ENCODE measurements at places on chromosomes 3 and 15.

DNA sequence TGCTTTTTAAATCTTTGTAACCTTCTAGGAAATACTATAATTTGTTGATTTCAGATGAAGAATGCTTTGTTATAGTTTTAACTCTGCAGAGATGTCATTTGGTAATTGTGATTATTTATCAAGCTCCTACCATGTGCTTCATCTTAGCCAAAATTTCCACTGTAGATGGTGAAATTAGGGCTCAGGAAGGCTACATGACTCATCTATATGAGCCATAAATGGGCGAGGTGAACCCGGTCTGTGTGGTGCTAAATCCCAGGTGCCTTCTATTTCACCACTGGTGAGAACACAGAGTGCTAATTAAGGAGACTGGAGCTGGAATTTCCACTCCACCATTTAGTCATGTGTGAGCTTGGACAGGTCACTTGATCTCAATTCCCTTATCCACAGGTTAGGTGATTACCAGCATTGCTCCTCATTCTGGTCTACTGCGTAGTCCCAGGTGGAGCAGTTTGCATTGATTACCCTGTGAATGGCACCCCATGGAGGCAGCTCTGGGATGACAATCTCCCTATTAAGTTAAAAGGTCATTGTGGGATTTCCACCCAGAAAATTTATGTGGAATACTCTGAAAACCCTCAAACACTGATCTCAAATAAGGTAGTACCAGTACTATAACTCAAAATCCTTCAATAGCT lies 2.8 kb upstream of the CCR3 start:
- no peak for DNase-seq

DNA sequence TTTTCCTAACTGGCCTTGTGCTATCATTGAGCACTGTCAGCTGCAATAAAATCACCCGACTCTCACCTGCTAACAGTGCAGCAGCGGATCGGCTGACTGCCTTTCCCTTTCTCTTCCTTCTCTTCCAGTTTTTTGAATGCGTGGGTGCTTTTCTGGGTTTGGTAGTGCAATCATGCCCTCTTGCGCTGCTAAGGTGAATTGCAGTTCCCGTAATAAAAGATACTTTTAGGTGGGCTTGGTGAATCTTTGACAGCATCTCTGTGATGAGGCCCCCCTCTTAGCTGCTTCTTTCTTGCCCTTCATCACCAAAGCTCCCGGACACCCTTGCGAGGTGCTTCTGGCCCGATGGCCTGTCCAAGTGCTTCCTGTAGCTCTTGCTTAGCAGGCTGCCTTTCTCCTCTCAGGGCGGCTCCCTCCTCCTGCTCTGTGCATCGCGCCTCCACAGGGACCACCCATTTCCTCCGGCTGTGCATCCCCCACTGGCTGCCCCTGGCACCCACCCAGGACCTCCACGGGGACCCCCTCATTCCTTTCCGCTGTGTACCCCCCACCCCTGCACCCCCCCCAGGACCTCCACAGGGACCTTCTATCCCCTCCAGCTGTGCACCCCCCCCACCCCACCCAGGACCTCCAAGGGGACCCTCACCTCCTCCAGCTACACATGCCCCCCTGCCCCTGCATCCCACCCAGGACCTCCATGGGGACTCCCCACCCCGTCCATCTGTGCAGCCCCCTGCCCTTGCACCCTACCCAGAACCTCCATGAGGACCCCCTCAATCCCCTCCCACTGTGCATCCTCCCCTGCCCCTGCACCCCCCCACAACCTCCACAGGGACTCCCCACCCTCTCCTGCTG lies 50.8 kb upstream of the RPL32 start:
- DNase-seq, result peak; percentile 59

GRCh38 chr3:11187681-11188080 lies 33.4 kb downstream of the HRH1 start:
- DNase-seq, result no peak

DNA sequence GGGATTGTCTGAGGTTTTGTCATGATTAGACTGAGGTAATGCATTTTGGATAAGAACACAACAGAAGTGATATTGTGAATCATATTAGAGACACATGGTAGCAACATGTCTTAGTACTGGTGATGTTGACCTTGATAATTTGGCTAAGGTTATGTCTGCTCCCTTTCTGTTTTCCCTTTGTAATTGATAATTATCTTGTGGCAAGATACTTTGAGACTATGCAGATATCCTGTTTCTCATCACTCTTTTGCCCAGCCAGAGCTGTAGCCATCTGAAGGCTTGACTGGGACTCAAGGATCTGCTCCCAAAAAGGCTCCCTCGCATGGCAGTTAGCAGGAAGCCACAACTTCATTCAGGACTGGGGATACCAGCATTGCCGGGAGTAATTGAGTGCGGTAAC lies 35.3 kb upstream of the LARS2 start:
- DNase-seq, result no peak

DNA sequence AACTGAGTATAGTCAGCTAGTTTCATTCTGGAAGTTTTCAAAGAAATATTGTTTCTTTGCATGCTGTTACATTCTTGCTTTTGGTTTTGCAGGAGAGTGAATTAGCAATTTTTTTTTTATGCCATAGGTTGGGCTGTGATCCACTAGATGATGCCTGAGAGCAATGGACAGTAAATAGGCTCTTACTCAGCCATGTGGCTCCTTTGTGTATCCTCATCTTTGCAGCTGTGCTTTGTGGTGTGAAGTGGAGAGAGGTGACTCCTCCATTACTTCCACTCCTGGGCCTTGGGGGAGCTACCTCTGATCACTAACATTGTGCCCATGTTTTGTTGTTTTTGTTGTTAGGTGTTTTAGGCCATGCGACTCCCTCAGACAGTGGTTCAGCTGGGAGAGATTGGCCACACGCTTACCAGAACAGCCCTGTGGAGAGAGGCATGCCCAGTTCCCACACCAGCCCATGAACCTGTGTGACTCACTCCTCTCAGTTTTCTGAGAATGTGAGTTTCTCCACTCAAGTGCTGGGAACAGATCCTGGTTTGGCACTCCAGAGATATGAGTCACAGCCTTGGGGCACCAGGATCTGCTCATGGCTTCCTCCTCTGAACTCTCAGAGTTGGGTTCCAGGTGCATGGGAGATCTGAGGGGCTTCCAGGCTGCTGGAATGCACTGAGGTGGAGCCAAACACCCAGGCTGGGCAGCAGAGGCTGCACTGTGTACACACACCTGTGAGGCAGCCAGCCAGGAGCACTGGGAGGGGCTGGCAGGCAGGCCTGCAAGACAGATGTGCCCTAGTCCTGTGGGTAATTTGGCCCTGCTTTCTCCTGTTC lies 785.3 kb downstream of the ROBO2 start:
- DNase-seq, result peak; percentile 92

DNA sequence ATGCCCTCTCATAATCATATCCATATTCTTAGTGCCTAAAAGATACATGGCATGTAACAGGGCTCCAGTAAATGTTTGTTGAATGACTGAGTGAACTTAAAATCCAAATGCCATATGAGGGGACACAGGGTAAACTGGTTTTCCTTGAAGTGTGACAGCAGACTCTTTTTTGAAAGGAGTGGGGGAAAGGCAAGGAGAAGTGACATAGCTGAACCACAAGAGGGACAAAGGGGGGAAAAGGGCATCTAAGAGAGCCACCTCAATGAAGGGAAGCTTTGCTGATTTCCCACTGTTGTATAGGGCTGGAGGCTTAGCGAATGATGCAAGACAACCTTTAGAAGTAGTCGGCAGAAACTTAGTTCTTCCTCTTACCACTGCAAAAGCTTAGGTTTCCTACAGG lies 9.1 kb downstream of the TRIM42 start:
- no peak for DNase-seq

GRCh38 chr15:46872286-46872980 lies 844.9 kb upstream of the SEMA6D start:
- DNase-seq, result no peak

DNA sequence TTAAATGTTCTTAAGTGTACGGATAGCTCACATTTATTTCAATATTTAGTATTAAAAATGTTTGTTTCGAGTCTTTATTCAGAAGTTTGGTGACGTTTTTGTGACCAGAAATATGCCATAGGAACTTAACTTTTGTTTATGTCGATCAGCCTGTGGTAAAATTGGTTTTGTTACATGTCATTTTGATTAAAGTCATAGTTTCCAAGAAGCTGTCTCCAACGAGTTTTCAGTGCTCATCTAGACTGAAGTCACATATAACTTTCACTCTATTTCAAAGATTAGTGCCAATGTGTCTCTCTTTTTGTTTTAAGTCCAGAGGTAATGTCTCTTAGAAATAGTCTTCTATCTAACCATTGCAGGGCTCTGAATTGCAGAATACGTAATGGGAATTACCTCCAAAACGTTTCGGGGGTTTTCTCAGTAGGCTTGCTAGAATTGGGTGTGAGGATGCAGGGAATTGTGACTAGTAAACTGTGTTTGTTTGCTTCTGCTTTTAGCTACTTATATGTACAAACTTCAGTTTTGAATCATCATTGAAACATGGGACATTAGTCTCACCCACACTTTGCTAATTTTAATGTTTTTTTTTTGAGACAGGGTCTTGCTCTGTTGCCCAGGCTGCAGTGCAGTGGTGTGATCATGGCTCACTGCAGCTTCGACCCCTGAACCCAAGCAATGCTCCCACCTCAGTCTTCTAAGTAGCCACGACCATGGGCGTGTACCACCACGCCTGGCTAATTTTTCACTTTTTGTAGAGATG lies 3.0 kb downstream of the BUB1B start:
- no peak for DNase-seq

DNA sequence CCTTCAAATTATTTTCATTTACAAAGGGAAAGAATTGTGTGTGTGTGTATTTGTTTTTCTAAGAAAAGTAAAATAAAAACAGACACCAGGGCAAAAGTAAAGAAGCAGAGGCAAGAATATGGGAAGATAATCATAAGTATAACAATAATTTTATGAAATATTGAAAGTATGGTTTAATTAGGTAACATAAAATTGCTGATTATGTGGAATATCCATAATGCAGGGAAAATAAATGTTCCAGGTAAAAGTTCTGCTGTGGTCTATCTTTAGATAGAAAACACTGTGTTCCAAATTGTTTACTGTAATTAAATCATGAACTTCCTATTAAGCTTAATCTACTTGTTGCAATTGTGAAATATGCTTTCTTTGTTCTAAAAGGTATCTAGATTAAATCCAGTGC lies 25.7 kb upstream of the KCNMB2 start:
- no peak for DNase-seq

DNA sequence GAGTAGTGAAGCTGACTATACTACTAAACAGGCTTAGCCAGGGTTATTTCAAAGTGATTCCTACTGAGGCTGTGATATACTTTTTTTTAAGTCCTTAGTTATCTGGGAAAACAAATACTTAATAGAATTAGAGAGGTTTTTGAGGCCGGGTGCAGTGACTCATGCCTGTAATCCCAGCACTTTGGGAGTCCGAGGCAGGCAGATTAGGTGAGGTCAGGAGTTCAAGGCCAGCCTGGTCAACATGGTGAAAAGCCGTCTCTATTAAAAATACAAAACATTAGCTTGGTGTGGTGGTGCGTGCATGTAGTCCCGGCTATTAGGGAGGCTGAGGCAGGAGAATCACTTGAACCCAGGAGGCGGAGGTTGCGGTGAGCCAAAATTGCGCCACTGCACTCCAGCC lies 34.2 kb downstream of the PRTG start:
- no peak for DNase-seq

DNA sequence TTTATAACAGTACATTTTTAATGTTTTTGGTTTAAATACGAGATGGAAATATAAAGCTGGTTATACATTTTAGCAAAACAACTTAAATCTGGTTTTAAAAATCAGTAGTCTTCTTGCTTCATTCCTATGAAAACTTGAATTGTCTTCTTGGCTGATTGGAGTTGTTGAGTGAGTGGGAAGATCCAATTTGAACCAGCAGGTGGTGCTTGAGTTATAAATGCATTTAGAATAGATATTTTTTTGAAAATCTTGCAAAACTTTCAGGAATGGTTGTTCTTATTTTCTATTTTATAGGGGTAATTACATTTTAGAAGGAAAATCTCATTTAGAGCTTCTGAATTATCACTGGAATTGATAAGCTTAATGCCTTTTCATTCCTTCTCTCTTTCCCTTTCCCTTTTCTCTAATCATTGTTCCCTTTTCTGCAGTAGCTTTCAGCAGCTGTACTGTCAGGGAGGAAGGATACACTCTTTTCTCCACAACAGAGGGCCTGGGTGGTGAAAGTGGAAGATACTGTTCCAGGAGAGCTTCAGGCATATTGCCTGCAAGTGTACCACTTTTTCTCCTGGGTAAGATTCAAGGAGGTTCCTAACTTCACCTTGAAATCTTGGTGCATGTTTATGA lies 335.6 kb downstream of the NLGN1 start:
- DNase-seq, result peak; percentile 62

DNA sequence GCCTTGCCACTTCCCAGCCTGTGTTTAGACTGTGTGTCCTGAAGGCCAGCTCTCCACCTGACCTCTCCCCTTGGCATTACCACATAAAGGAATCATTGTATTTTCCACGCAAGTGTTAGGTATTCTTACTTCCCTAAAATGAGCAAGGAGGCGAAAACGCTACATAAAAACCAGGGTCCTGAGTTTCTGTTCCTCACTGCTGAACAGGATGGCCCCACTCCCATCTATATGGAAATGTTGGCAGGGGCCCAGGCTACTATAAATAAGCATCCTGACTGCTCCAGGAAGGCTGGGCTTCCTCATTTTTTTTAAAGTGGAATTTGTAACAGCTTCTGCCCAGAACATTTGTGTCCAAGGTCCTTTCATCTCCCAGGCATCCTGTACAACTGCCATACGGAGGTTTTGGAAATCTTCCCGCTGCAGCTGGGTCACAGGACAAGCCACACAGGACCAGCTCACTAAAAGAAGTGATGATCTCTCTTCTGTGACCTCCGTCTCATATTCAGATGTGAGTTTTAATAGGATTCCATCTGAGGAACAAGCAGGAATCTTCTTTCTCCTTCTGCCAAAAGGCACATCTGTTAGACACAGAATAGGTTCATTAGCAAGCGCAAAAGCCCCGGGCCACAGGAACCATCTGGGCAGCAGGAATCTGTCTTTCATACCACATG lies 56.4 kb upstream of the LIMD1 start:
- no peak for DNase-seq

- no peak for DNase-seq
These were observed 138.6 kb downstream of the GAP43 start for GRCh38 chr3:115761927-115762305.

DNA sequence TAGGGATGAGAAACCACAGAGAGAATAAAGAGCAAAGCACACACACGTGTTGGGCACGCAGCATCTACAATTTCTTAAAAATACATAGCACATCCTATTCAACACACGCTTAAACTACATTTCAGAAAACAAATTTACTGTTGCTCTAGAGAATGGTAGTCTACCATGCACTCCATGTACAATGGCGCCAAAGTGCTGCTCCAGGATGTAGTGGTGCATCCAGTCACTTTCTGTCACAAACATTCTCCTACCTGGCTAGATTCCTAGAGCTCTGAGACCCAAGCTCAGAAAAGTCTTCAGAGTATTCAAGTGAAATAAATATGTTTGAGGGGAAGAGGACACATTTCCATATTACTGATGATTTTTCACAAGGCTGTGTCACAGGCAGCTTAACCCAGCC lies 374.3 kb downstream of the CTNNB1 start:
- DNase-seq, result no peak

- no peak for DNase-seq
These were observed 193.4 kb downstream of the ZNF621 start for GRCh38 chr3:40718209-40718608.

- DNase-seq, result no peak
These were observed 98.1 kb downstream of the LRIG1 start for GRCh38 chr3:66402596-66403290.
